ENCODE measurements at places on chromosomes 7 and 10. TPM values are rescaled to one million over a fixed set of nuclear protein-coding genes. Genes with fewer than 3 reads are reported as not detected.

GRCh38 chr7:6395898-6396595 is 51.7 kb downstream of the DAGLB start:
- DNase-seq, result no peak

Gene INHBA
- 20.0 TPM for total RNA-seq

GRCh38 chr10:77763453-77764430 is 126.1 kb upstream of the KCNMA1 start:
- DNase-seq, result no peak

Gene FAM3C
- total RNA-seq, result 119 TPM

DNA sequence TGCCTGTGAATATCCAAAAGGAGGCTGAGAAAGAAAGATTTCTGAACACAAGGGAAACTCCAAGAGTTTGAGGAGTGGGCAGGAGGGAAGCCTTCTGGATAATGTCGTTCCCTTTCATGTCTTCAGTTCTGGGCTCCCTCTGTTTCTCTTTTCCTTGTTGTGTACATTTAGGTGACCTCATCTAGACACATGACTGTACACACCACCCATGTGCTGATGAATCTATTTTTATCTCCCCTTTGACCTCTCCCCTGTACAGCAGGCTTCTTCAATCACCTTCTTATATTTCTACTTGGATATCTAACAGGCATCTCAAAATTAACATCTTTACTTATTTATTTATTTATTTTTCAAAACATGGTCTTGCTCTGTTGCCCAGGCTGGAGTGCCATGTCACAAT is 363.1 kb downstream of the GATA3 start:
- DNase-seq, result no peak

Data from fibroblast of the aortic adventitia (primary cell).